Upper lobe of left lung (tissue), 6 donors: ENCODE measurements at places on chromosomes 11 and 22. TPM values are rescaled to one million over a fixed set of nuclear protein-coding genes. Genes with fewer than 3 reads are reported as not detected.

The APLNR gene
- 1.1 TPM for total RNA-seq

The TEX12 gene
- not detected for total RNA-seq

The ARFGAP3 gene
- 27.2 TPM for total RNA-seq

The CNGA4 gene
- 2.9 TPM for total RNA-seq

The APOA1 gene
- total RNA-seq, result 14.0 TPM

The MMP1 gene
- not detected for total RNA-seq

The TMEM86A gene
- total RNA-seq, result 18.0 TPM

The NAP1L4 gene
- 194 TPM for total RNA-seq

The PTPMT1 gene
- 121 TPM for total RNA-seq

The MAPK8IP2 gene
- total RNA-seq, result 2.7 TPM

The PRAME gene
- not detected for total RNA-seq

The ANO5 gene
- total RNA-seq, result 3.0 TPM

The SLC7A4 gene
- total RNA-seq, result 5.2 TPM

The USP28 gene
- total RNA-seq, result 20.9 TPM

The MUC5AC gene
- not detected for total RNA-seq

The HBG2 gene
- not detected for total RNA-seq

The UCP3 gene
- 1.9 TPM for total RNA-seq

The DDTL gene
- total RNA-seq, result 0.91 TPM

The MUC2 gene
- 0.11 TPM for total RNA-seq

The PVALB gene
- total RNA-seq, result 1.5 TPM

The SYCE3 gene
- not detected for total RNA-seq

The PRG3 gene
- not detected for total RNA-seq

The DGCR2 gene
- total RNA-seq, result 72.8 TPM

The OR52I1 gene
- not detected for total RNA-seq

The MMP12 gene
- total RNA-seq, result not detected

The OSBP2 gene
- total RNA-seq, result 3.5 TPM

The PARVG gene
- 315 TPM for total RNA-seq

The JAML gene
- total RNA-seq, result 54.5 TPM

The ALX4 gene
- not detected for total RNA-seq

The SPECC1L gene
- total RNA-seq, result 54.5 TPM

The NRXN2 gene
- total RNA-seq, result 2.5 TPM
